ENCODE measurements at places on chromosomes 5 and 9. TPM values are rescaled to one million over a fixed set of nuclear protein-coding genes. Genes with fewer than 3 reads are reported as not detected.

GRCh38 chr5:40198736-40199135 lies 481.0 kb upstream of the PTGER4 start:
- no peak for DNase-seq

- DNase-seq, result no peak
Observed at GRCh38 chr9:78566521-78566920, 269.6 kb downstream of the PSAT1 start.

DNA sequence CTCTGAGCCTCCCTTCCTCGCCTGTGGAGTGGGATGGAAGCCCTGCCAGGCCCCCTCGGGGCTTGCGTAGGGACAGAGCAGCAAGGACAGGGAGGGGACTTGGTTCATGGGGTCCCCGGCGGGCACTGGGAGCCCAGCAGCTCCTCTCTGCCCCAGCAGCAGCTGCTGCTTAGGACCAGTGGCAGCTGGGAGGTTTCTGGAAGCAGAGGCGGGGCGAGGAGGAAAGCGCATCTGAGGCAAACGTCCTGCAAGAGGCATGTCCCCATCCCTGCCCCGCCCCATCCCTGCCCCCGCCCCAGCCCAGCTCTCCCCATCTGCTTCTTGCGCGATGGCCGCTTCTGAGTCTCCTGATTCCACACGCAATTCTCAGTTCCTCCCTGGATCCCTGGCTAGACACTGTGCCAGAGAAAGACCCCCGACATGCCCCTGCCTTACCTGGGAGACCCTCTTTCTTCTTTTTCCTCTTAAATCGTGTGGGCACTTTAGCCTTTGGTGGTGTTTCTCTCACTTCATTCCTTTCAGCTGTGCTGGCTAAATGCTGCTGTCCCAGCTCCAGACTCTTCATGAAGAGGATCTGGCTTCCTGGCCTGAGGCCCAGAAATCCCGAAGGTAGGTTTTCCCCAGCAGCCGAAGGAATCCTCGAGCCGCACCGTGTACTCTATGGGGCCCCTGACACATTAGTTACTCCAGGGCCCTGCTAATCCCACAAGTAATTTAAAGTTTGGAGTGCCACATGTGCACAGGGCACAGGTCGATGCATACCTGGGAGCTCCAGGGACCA lies 4.4 kb upstream of the OR2S2 start:
- DNase-seq, result no peak

DNA sequence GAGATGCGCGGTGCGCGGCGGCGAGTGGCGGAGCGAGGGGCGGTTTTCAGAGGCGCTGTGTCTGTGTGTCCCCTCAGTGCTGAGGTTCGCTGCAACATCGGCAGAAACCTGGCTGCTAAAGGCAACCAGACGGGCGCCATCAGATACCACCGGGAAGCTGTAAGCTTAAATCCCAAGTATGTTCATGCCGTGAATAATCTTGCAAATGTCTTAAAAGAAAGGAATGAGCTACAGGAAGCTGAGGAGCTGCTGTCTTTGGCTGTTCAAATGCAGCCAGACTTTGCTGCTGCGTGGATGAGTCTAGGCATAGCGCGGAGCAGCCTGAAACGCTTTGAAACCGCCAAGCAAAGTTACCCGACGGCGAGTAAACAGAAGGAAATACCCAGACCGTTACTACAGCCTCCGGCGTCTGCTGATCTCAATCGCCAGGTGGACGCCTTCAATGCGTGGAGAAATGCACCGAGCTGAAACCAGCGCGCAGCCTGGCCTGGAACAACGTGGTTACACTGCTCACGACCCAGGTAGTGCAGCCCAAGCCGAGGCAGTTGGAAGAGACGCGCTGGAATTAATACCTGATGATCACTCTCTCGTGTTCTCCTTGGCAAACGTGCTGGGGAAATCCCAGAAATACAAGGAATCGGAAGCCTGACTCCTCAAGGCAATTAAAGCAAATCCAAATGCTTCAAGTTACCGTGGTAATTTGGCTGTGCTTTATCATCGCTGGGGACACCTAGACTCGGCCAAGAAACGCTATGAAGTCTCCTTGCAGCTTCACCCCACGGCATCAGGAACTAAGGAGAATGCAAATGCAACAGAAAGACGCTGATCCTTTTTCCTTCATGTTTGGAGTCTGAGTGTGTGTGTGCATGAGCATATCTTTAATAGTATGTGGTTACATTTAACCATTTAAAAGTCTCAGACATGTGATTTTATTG lies 15.9 kb downstream of the OR2V1 start:
- no peak for DNase-seq

The FOXD4 gene
- 2.8 TPM for total RNA-seq

The PCDHA9 gene
- not detected for total RNA-seq
